ENCODE measurements at places on chromosomes 1 and 21. TPM values are rescaled to one million over a fixed set of nuclear protein-coding genes. Genes with fewer than 3 reads are reported as not detected.
A peak's percentile ranks its signal among the peaks of the same experiment; 100 is the strongest.

Gene NMNAT2
- polyA plus RNA-seq, result 4.9 TPM

- no peak overlapping the region for H3K27ac ChIP-seq
- no peaks in the 10 kb centered on the region for H3K4me1 ChIP-seq
- no peak overlapping the region for H3K4me3 ChIP-seq
- no peaks in the 10 kb centered on the region for H3K36me3 ChIP-seq
- no peaks in the 10 kb centered on the region for H3K27me3 ChIP-seq
- DNase-seq, result no peak
These were observed 4.7 kb downstream of the CELF3 start for GRCh38 chr1:151711951-151712350.

GRCh38 chr1:67143966-67144365 lies 9.2 kb upstream of the C1orf141 start:
- peaks cover 9% of the 10 kb centered on the region for H3K4me1 ChIP-seq
- H3K27ac ChIP-seq, result no peak overlapping the region
- H3K36me3 ChIP-seq, result no peaks in the 10 kb centered on the region
- no peak for DNase-seq

Gene IVL
- 0.02 TPM for polyA plus RNA-seq

Gene GSTM4
- 24.4 TPM for polyA plus RNA-seq

Gene DOP1B
- 3.1 TPM for polyA plus RNA-seq

Gene NTNG1
- polyA plus RNA-seq, result 0.15 TPM

Gene NUP210L
- polyA plus RNA-seq, result 0.02 TPM

GRCh38 chr1:163248064-163248463 lies 45.3 kb upstream of the RGS5 start:
- H3K36me3 ChIP-seq, result no peaks in the 10 kb centered on the region
- no peaks in the 10 kb centered on the region for H3K27me3 ChIP-seq
- no peak for DNase-seq
- no peak overlapping the region for H3K27ac ChIP-seq

Gene HMCN1
- polyA plus RNA-seq, result 0.27 TPM

DNA sequence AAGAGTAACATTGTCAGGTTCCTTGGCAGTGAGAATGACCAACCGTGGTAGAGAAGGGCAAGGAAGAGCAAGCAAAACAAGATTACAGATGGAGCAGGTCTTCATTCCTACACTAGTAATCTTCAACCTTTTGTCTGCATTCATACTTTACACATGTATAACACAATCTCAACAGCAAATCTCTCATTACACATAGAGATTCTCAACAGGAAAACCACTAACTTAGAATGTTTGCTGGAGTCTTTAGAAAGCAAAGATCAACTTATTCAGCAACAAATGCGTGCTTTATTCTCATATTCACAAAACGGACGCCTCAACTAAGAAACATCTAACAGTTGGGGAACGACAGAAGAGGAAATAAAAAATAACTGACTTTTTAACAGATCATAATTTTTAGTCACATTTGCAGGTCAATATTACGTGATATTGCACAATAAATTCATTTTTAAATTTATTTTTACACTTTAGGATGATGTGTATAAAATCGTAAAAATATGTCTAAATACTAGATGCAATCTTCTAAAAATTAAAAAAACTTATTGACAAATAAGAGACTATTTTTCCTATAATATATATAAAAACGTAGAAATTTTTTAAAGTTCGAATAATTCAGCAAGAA lies 82.9 kb downstream of the ARID4B start:
- H3K27ac ChIP-seq, result no peak overlapping the region
- H3K36me3 ChIP-seq, result no peaks in the 10 kb centered on the region
- H3K4me1 ChIP-seq, result peaks cover 15% of the 10 kb centered on the region
- DNase-seq, result no peak

DNA sequence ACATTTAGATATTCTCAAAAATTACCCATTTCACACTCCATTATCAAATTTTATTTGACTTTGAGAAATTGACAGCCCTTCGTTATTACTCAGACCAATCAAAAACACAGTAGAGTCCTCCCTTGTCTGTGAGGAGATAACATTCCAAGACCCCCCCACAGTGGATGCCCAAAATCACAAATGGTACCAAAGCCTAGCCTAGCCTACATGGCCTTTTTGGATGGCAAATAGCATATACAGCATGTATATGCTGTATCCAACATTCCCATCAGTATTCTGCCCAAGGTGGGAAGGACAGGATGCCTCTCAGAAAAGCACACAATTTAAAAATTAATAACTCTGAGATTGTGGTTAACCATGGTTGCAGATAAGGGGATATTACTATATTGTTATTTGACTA lies 17.3 kb downstream of the SFPQ start:
- peaks cover 12% of the 10 kb centered on the region for H3K4me1 ChIP-seq
- no peaks in the 10 kb centered on the region for H3K27me3 ChIP-seq
- H3K4me3 ChIP-seq, result no peak overlapping the region
- H3K36me3 ChIP-seq, result peaks cover 51% of the 10 kb centered on the region
- DNase-seq, result no peak

Gene KANK4
- 4.6 TPM for polyA plus RNA-seq

Gene TTC24
- not detected for polyA plus RNA-seq

- H3K36me3 ChIP-seq, result no peaks in the 10 kb centered on the region
- DNase-seq, result no peak
- H3K27ac ChIP-seq, result no peak overlapping the region
- no peak overlapping the region for H3K4me3 ChIP-seq
- H3K27me3 ChIP-seq, result no peaks in the 10 kb centered on the region
These were observed 134.7 kb downstream of the HLX start for GRCh38 chr1:221013691-221014660.

Gene COL24A1
- 0.02 TPM for polyA plus RNA-seq

Gene TAL1
- 3.2 TPM for polyA plus RNA-seq

Gene SHE
- 7.3 TPM for polyA plus RNA-seq

DNA sequence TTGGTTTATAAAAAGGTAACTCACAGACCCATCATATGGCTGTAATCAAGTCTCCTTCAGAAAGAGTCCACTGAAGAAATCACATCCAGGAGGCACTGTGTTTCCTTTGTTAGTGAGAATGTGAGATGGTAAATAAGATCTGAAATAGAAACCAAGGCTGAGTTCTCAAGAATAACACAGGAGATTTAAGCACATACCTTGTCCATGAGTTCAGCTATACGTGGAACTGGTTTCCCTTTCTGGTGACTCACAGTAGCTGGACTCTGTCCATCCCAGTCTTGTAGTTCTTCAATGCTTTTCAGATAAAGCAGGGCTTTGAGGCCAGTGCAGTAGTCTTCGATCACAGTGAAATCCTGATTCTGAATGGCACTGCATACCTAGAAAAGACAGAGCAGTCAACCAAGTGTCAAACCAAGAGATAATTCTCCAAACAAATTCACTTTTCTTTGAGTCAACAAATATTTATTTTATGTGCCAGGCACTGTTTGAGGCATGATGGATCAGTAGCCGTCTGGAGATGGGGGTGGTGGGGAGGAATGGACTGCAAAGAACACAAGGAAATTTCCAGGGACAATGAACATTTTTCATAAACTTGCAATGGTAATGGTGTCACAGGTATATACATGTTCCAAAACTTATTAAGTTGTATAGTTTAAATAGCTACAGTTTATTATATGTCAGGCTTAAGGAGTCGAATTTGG lies 471.4 kb downstream of the PTBP2 start:
- H3K27me3 ChIP-seq, result no peaks in the 10 kb centered on the region
- no peaks in the 10 kb centered on the region for H3K36me3 ChIP-seq
- H3K4me3 ChIP-seq, result no peak overlapping the region

- no peaks in the 10 kb centered on the region for H3K4me1 ChIP-seq
- no peaks in the 10 kb centered on the region for H3K36me3 ChIP-seq
- H3K4me3 ChIP-seq, result no peak overlapping the region
- DNase-seq, result no peak
These were observed 43.9 kb downstream of the UBE2G2 start for GRCh38 chr21:44757731-44758130.

DNA sequence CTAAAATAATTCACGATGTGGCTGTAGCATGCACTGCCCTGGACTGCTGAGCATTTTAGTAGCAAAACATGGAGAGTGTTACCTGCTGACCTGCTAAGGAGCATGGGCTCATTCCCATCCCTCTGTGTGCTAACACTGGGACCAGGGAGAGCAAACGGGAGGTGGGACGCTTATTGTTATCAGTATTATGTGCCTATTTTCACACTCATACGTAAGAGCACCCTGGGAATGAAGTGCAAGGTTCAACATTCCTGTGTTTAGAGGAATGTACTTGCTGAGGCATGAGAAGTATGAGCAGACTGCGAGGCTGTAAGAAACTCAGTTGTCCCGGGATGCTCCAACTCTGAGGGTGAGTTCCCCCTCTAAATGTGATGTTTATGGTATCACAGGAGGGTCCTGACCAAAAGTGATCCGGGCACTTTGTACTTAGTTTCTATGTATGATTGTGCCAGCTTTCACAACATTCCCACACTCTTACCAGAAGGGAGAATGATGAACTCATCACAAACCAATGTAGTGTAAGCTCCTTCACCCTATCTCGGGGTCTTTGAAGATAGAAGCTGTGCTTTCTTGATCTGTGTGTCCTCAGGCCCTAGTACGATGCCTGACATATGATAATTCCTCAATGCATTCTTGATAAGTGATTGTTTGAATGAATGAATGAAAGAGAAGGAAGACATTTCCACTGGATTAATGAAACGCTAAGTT lies 164.8 kb downstream of the KCNJ6 start:
- no peak overlapping the region for H3K27ac ChIP-seq
- no peak overlapping the region for H3K4me3 ChIP-seq
- no peaks in the 10 kb centered on the region for H3K36me3 ChIP-seq
- no peak for DNase-seq

Gene AKIRIN1
- 21.8 TPM for polyA plus RNA-seq

- no peak overlapping the region for H3K4me3 ChIP-seq
- no peak overlapping the region for H3K27ac ChIP-seq
- no peak for DNase-seq
These were observed 16.0 kb downstream of the ADSS2 start for GRCh38 chr1:244435562-244436205.

DNA sequence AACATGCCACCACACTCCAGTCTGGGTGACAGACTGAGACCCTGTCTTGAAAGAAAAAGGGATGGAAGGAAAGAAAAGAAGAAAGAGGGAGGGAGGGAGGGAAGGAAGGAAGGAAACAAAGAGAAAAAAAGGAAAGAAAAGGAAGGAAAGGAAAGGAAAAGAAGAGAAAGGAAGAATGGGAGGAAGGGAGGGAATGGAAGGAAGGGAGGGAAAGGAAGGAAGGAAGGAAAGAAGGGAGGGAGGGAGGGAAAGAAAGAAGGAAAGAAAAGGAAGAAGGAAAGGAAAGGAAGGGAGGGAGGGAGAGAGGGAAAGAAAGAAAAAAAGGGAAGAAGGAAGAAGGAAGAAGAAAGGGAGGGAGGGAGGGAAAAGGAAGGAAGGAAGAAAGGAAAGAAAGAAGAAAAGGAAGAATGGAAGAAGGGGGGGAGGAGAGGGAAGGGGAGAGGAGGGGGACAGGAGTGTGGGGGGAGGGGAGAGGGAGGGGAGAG lies 5.0 kb upstream of the PPP1R15B start:
- DNase-seq, result no peak
- H3K36me3 ChIP-seq, result no peaks in the 10 kb centered on the region
- H3K4me1 ChIP-seq, result peaks cover 41% of the 10 kb centered on the region
- peak overlapping the region; percentile 81 for H3K27ac ChIP-seq
- H3K27me3 ChIP-seq, result no peaks in the 10 kb centered on the region
- H3K4me3 ChIP-seq, result no peak overlapping the region

Gene C1orf105
- not detected for polyA plus RNA-seq

DNA sequence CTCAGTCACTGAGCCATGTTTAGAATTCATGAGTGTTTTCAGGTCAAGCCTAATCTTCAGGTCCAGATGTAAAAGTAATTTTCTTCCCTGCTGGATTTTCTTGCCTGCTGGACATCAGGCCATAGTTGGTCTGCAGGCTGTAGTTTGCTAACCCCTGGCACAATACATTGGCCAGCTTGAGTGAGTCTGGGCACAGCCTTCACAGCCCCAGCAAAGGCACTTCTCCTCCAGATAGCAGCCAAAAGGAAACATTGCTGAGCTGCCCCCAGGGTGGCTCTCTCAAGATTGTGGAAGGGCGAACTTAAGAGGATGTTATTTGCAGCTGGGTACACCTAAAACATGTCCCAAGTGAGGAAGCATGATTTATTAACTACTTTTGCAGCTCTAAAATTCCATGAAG lies 126.8 kb downstream of the PIK3R3 start:
- no peak for DNase-seq
- no peak overlapping the region for H3K4me3 ChIP-seq
- no peaks in the 10 kb centered on the region for H3K27me3 ChIP-seq
- no peak overlapping the region for H3K27ac ChIP-seq

GRCh38 chr1:117770981-117771531 lies 158.4 kb downstream of the GDAP2 start:
- H3K27me3 ChIP-seq, result no peaks in the 10 kb centered on the region
- H3K4me3 ChIP-seq, result no peak overlapping the region
- no peaks in the 10 kb centered on the region for H3K4me1 ChIP-seq
- H3K36me3 ChIP-seq, result no peaks in the 10 kb centered on the region
- no peak overlapping the region for H3K27ac ChIP-seq

- H3K36me3 ChIP-seq, result no peaks in the 10 kb centered on the region
- no peaks in the 10 kb centered on the region for H3K4me1 ChIP-seq
- H3K27me3 ChIP-seq, result no peaks in the 10 kb centered on the region
- no peak for DNase-seq
These were observed 23.8 kb downstream of the ALDH9A1 start for GRCh38 chr1:165674599-165674998.

DNA sequence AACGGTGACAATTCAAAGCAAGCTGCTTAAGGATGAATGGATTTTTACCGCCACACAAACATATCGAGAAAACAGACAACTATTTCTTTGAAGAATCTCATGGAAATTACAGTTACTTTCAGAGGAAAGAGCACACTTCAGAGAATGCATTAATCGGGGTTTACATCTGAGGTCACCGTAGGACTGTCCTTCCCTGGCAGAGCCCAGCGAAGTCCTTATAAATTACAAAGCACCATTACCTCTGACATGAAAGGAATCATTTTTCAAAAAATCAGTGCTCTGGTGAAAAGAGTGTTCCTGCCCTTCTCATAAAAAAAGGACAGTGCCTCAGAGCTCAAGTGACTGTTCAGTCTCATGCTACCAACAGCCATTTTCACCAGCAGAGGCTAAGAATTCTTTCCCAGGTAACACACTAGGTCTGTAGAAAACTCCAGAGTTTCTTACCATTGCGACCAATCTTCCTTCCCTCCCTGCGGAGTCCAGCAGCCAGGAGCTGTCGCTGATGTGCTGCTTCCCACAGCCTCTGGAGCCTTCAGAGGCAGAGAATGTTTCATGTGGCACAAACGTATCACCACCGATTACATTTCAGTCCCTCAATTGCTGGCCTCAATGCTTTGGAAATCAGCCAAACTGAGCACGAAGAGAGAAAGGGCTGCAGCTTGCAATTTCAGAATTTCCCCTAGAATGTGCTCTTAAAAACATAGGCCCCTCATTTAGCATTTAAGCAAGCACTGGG lies 75.4 kb downstream of the PLD5 start:
- no peak overlapping the region for H3K4me3 ChIP-seq
- no peak for DNase-seq
- peaks cover 12% of the 10 kb centered on the region for H3K27me3 ChIP-seq
- H3K4me1 ChIP-seq, result no peaks in the 10 kb centered on the region
- no peak overlapping the region for H3K27ac ChIP-seq

- no peaks in the 10 kb centered on the region for H3K4me1 ChIP-seq
- H3K36me3 ChIP-seq, result no peaks in the 10 kb centered on the region
- no peak for DNase-seq
- H3K27me3 ChIP-seq, result peaks cover 5% of the 10 kb centered on the region
- H3K27ac ChIP-seq, result no peak overlapping the region
These were observed 249.5 kb upstream of the POU3F1 start for GRCh38 chr1:38296047-38296446.

Gene MROH9
- polyA plus RNA-seq, result not detected

- no peak overlapping the region for H3K4me3 ChIP-seq
- no peak overlapping the region for H3K27ac ChIP-seq
- no peaks in the 10 kb centered on the region for H3K27me3 ChIP-seq
These were observed 351.0 kb downstream of the COL11A1 start for GRCh38 chr1:102757363-102757762.

Gene CYP4A11
- polyA plus RNA-seq, result 0.87 TPM

Gene CD1D
- polyA plus RNA-seq, result 0.95 TPM
